ENCODE measurements at places on chromosomes 2 and 18. TPM values are rescaled to one million over a fixed set of nuclear protein-coding genes. Genes with fewer than 3 reads are reported as not detected.

DNA sequence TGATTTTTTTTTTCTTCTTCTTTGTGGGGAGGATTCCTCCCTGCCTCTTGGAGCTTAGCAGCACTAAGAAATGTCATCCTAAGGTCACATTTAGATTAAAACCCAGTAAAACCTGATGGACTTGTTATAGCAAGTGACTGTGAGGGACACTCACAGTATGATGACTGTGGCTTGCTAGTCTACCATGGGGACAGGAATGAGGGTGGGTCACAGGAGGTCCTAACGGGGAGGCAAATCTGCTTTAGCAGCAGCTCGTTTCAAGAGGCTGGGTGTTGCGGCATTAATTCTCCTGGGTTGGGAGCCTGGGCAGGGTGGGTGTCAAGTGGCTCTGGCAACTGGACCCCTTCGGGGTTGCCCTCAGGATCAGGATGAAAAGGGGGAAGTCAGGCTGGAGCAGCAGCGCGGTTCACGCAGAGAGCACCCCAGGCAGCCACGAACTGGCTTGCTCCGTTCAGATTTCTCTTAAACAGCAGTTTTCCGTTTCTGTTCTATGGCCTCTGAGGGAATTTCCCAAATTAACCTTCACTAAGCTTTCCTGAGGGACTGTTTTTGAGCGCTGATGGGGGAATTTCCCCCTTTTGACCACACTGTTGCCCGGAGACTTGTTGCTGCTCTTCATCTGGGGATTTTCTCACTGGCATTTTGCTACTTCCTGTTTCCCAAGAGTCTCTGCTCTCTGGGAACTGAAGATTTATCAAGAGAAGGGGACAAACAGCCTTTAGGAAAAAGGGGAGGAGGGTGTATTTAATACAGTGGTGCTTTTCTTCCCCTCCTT lies 59.8 kb upstream of the PELI1 start:
- peak; percentile 67 for DNase-seq

DNA sequence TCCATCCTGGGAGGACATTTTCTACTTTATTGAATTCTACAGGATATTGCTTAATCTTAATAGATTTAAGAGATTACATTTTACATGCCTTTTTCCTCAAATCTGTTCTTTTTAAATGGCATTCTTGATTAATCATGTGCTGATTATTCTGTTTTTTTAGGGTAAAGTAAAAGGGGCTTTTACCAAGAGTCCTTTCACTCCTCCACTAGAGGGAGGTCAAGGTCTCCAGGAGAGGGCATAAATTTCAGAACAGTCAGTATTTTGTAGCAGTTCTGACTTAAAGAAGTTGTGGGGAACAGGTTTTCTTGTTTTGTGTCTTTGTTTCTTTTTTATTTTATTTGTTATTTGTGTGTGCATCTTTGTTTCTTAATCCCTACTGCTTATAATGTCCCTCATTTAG lies 25.4 kb downstream of the WDR75 start:
- DNase-seq: no peak

DNA sequence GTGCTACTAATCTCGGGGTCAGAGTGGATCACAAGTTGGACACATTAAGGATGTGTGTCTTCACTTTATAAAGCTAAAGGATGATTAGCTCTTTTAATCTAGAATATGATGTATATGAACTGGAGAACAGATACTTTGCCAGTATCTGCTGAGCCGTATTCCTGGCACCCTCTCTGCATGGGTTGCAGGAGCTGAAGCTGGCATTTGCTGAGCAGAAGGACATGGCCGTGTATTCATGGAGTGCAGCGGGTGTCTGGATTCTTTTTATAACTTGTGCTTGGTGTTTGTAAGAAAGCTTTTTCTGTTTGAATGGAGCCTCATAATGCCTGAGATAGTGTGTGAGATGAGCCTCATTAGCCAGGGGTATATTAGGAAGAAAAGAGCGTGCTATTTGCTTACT lies 103.9 kb upstream of the MCFD2 start:
- DNase-seq: no peak

DNA sequence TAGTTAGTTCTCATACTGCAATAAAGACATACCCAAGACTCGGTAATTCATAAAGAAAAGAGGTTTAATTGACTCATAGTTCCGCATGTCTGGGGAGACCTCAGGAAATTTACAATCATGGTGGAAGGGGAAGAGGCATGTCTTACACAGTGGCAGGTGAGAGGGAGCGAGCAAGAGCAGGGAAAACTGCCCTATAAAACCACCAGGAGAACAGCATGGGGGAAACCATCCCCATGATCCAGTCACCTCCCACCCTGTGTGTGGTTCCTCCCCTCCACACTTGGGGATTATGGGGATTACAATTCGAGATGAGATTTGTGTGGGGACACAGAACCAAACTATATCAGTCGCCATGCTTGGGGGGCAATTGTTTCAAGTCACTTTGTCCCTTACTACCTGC lies 1.1 kb upstream of the SSB start:
- DNase-seq: no peak

GRCh38 chr2:238969857-238970256 lies 122.0 kb downstream of the TWIST2 start:
- no peak for DNase-seq

- DNase-seq: no peak
Measured at GRCh38 chr2:69437751-69438154, 518 bp upstream of the NFU1 start.

DNA sequence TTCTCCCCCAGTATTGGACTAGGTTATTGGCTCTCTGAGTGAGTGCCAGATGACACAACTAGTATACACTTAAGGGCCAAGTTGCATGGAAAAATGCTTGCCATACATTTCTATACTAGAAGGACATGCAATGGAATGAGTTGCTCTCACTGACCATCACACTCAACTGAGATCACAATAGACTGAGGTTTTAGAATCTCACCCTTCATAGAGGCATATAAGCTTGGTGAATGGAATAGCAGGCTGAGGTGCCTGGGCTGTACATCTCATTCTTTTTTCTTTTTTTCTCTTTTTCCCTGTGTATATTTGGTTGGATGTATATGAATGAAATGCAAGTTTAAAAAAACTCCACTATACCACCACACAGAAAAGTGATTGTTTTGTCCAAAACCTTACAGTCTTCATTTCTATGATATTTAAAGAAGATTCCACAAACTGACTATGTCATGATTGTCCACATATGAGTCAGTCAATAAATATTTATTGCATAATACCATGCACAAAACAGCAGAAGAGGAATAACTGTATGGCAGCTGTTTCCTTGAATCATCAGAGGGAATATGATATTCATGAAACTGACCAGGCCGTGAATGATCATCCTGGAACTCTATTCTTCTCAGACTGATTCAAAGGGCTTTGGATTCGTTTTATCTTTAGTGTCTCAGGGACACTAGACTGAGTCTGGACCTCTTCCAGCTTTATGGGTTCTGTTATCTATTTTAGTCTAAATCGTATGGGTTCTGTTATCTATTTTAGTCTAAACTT lies 122.6 kb upstream of the STK17B start:
- DNase-seq: no peak

- no peak for DNase-seq
Measured at GRCh38 chr2:189157456-189157855, 22.1 kb downstream of the COL5A2 start.

DNA sequence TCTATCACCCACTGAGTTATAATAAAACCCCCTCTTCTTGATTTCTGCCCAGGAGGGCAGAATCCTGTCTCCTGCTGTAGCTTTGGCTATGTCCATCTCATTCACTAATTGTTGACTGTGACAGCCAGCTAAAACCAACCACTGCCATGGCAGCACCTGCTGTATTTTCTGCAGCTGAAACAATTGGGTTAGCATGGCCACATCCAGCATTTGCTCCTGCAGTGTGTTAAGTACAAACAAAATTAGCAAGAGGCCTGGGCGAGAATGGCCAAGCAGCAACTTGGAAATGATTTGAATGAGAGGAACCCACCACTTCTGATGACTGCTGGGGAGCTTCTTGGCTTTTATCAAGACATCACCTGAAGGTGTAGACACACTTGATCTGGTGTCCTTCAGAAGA lies 89.4 kb upstream of the LRRTM1 start:
- DNase-seq: no peak

GRCh38 chr18:42141439-42141838 lies 186.4 kb downstream of the PIK3C3 start:
- no peak for DNase-seq

Gene CRYBA2
- not detected for total RNA-seq

Gene CSRNP3
- not detected for total RNA-seq

Gene NCKAP1
- total RNA-seq: 6.8 TPM

Gene SERPINB11
- not detected for total RNA-seq

Gene MOCOS
- total RNA-seq: 0.19 TPM

Gene WDCP
- 24.5 TPM for total RNA-seq

Gene RAB3GAP1
- 18.8 TPM for total RNA-seq
